ENCODE measurements at places on chromosomes 2 and 18.

DNA sequence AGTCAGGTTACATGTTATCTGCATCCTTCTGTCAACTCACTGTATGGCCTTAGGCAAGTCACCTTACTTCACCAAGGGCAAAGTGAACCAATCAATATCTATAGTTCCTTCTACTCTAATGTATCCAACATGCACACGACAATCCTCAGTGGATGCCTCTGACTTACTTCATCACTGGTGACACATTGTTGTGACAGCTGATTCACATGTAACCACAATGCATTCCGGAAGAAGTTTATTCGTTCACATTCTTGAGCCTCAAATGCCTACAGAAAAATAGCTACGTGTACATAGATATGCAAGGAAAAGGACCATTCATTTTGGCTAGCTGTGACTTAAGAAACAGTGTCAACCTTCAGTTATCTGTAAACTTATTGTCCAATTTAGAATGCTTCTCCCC is 26.3 kb upstream of the EPG5 start:
- no peak for DNase-seq

- no peak for DNase-seq
Observed at GRCh38 chr2:191115391-191115790, 35.4 kb downstream of the STAT4 start.

- DNase-seq, result no peak
Observed at GRCh38 chr2:3326182-3326537, 51.5 kb downstream of the EIPR1 start.

GRCh38 chr2:134412639-134412999 is 158.7 kb downstream of the MGAT5 start:
- no peak for DNase-seq

GRCh38 chr2:98468621-98469236 is 24.1 kb downstream of the INPP4A start:
- no peak for DNase-seq

- DNase-seq, result no peak
Observed at GRCh38 chr18:70288171-70288850, 534 bp upstream of the SOCS6 start.

DNA sequence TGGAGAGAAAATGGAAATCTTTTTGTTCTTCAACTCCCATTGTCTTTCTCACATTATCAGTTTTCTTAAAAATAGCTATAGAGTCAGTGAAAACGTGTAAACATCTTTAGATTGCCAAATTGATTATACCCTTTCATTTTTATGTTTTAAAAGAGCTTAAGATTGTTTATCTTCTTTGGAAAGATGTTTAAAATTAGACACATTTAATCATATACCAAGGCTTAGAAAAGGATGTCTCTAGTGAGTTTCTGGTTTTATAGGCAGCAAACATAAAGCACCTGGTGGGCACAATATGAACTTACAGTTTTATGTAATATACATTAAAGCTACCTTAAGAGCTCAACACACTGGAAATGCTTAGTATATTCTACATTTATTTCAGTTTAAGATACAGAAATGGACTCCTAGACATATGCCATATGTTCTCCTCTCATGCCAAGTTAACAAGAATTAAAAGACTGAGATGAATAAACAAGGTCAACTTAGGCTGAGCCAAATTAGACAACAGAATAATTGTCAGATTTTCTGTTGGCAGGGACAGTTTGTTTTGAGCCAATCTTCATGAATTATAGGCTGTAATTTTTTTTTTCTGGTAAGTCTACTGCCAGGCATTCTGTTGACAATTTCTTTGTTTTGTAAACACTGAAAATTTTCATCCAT is 112.7 kb downstream of the OTX1 start:
- DNase-seq, result no peak

DNA sequence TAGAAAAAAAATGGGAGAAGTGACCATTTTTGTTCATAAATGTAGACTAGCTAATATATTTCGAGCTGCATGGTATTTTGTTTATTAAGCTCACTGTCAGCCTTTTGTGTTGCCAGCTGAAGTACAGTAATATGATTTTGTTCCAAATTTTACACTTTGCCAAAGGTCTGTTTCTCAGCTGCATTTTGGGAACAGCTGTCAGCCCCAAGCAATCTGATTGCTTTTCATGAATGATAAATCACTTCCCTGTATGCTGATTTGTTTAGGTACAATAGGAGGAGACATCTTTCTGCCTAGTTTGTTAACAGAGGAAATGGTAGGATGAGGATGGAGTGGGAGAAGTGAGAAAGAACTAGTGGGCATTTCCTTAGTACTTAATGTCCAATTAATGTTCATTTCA is 79.3 kb downstream of the NABP1 start:
- DNase-seq, result no peak

- DNase-seq, result no peak
Observed at GRCh38 chr2:44596537-44597320, 235.0 kb downstream of the CAMKMT start.

DNA sequence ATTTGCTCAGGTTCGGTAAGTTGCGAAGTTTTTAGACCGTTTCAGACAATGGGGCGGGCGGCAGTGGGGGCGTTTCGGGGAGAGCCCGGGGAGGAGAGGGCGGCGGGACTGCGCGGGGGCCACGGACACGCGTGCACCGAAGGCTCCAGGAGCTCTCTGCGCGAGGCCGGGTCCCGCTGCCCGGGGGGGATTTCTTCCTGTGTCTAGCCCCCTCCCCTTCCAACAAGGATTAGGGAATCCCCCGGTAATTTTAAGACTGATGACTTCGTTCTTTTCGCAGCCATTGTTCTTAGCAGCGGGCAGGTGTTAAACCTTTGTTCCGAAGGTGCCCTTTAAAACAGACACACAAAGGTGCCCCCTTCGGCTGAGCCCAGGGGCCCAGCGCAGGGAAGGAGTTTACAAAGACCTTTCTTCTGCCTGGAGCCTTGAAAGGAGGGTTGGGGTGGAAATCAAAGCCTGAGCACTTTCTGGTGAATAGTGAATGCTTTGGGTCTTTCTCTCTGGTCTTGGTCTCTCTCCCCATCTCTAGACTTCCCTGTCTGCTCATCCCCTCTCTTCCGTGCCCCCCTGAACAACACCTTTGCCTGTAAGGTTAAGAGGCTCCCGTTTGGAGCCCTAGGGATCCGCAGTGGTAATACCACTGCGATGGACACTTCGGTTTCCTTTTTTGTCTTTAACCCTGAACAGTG is 2.1 kb downstream of the TRIB2 start:
- no peak for DNase-seq

DNA sequence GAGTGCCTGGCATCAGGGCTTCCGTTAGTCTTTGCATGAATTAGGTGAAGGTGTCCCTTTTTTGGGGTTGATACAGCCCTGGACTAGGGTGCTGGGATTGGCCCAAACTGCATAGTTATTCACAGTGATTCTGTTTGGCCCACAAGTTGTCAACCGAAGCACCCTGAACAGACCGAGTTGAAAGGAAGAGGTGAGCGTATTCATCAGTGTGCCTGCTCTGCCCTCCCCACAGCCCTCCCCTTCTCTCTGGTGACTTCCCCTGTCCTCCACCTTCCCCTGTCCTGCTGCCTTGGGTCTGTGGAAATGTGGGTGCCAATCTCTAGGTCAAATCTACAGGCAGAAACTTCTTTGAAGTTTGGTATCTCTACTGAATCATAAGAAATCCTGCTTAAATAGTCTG is 330.5 kb downstream of the DYSF start:
- no peak for DNase-seq

- DNase-seq, result no peak
Observed at GRCh38 chr2:200378652-200379290, 72.3 kb downstream of the SPATS2L start.

DNA sequence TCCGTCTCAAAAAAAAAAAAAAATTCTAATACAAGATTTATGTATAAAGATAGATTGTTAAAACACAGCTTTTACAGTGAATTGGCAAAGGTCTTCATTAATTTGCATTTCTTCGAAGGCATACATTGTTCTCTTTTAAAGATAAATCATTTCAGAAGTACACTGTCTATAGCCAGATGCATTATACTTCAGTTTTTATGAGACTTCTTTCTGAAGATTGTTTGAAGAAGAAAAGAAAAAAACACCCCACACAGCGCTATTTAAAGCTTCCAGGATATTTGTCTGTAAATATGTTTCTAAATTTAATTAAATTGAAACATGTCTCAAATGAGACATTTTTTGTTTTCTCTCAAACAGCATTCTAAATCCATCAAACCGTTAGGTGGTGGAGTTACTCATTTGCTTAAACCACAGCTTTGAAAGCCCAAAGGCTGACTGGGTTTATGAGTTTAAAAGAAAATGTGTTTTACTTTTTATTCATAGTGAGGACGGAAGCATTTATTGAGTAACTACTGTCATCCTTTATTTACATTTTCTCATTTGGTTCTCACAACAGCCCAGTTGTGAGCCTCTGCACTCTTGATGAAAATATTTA is 42.4 kb upstream of the C1GALT1C1L start:
- no peak for DNase-seq

DNA sequence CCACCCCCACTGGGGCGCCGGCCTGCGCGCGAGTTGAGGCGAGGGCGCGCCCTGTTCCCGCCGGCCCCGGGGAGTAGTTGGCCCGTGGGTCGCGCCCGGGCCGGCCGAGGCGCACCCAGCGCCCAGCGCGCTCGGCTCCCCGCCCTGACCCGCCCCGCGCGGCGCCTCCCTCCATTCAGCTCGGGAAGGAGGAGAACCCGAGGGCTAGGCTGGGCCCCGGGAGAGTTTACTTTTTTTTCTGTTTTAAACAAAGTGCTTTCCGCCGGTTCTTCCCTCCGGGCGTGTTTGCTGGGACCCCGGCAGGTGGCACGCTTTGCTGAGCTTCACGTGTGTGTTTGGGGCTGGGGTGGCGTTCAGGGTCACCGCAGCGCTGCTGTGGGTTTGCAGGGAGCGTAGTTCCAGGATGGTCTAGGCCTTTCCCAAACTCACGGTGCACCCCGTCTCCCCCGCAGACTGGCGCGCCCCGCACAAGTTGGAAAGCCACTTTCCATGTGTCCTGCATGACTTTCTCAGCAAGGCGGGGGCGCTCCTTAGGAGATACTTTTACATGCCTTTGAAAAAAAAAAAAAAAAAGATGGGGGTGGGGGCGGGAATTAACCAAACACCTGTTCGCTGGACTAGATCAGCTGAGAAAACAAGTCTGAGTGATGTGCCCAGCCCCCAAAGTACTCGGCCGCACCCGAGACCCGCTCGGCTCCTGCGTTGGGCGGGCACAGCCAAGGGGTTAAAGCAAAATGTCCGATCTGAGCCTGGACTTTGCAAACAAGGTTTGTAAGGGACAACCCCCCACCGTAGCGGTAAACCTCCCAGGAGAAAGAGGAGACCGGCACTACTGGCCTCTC is 825 bp downstream of the ITGA6 start:
- DNase-seq, result no peak

GRCh38 chr2:232633413-232634205 is at the start of gene EFHD1:
Gene EFHD1, plus strand, starts transcription at chr2:232633604. Its CDS starts 101 bp downstream, at chr2:232633705.
- no peak for DNase-seq

GRCh38 chr18:57433482-57433881 is 1.7 kb upstream of the ONECUT2 start:
- DNase-seq, result no peak

GRCh38 chr2:111669928-111670695 is 213.9 kb downstream of the ANAPC1 start:
- no peak for DNase-seq

GRCh38 chr2:214676421-214677089 is 132.9 kb downstream of the BARD1 start:
- no peak for DNase-seq

DNA sequence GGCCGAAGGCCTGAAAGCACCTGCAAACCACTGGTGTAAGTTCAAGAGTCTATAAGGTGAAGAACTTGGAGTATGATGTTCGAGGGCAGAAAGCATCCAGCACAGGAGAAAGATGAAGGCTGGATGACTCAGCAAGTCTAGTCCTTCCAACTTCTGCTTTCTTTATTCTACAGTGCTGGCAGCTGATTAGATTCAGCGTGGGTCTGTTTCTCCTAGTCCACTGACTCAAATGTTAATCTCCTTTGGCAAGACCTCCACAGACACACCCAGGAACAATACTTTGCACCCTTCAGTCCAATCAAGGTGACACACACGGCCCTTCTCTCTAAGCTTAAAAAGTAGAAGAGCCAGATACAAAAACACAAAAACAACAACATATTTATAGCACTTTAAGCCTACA is 43.4 kb downstream of the NMS start:
- no peak for DNase-seq

DNA sequence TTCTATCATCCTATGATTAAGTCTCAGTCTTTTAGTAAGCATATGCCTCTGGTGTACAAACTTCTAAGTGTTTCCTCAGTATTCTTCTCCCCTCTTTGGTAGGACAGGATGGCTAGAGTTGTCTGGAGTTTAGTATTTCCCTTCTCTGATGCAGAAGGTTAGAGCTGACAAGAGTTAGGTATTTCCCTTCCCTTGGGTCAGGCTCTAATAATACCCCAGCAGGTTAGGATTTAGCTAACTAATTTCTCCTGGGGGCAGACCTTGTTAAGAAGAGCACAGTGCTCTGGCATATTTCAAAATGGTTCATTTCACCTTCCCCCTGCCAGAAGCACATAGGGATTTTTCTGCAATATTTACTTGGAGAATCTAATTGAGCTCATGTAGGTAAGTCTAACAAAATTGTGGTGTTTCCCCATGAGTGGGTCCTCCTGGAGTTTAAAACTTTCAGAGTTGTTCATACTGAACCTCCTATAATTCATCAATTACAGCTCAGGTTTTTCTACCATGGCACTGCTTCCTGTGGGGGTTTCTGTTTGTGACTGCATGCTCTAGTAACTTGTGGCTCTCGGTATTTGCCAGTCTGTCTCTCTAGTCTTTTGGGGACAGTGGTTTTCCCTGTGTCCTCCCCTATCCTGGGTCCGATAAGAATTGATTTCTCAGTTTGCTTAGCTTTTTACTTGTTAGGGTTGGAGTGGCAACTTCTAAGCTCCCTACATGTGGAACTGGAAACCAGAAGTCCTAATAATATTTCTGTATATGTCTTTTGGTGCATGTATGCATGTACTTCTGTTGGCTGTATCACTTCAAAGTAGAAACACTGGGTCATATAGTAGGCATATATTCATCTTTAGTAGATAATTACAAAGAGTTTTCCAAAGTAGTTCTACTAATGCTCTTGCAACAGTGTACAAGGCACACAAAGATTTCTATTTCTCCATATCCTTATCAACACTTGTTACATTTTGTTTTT is 77.7 kb downstream of the GDF7 start:
- no peak for DNase-seq

DNA sequence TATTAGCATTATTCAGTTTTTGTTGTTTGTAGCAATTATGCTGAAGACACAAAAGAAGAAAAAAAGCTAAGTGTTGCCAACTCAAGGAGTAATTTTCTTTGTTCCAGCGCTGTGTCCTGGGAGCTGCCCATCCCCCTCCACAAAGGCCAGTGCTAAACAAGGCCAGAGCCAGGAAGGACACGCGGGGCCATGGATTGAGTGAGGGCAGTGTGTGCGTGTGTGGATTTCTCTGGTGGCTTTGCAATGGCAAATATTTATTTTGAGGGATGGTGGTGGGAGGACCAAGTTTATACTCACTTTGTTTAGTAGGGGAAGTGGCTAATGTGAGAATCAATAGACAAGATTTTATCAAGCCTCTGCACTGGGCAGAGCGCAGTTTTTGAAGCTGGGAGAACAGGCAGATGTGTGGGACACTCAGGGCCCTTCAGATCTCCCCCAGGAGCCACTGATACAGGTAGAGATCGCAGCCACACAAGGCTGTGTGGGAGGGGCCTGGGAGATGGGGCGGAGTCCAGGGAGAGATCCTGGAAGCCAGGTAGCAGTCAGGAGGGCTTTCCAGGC is 11.4 kb downstream of the AGAP1 start:
- no peak for DNase-seq

GRCh38 chr2:150856596-150857281 is 369.3 kb upstream of the RND3 start:
- DNase-seq, result no peak

GRCh38 chr2:118269408-118270051 is 181.3 kb downstream of the INSIG2 start:
- no peak for DNase-seq
